ENCODE measurements at places on chromosomes 11 and 22.

- DNase-seq: no peak
Observed at GRCh38 chr11:69442012-69442806, 39.3 kb upstream of the LINC01488 start.

DNA sequence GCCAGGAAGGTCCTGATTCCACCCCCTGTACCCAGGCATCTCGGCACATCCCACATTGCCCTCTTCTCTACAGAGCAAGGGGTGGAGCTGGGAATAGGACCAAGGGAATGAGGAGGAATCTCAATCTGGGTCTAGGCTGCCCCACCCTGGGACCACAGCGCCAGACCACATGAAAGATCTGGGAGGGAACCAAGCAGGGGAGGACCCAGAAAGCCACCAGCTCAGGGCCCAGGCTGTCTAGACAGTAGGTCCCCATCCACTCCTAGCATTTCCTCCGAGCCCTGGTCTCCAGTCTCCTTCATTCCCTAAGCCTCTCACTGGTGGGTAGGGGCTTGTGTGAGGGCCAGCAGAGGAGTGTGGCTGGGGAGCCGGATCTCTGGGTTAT, 11.6 kb downstream of the PHLDB1 start:
- no peak for DNase-seq

DNA sequence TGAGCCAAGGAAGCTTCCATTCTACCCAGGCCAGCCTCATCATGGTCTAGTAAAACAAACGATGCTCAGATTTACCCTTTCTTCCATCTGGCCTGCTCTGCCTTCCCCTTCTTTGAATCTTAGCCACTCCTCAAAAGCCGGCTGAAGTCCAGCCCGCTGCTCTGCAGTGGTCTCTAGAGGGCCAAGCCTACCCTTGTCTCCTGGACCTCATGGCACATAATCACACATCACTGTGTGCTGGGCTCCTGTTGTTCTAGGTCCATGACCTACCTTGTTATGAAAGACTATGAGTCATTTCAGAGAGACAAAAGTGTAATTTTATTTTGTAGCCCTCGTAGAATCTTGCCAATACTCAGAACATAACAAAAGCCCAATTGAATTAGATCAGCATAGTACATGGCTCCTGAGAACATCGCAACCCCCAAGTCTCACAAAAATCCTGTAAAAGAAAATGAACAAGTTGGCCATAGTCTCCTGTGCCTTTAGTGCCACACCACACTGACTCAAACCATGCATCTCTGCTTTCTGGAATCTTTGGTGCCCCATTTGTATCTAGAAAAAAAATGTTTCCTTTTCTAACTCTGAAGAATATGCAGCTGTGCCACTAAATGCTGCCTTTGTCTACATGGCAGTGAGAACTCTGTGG, 192.7 kb downstream of the OPCML start:
- no peak for DNase-seq

- DNase-seq: no peak
Observed at GRCh38 chr11:111361874-111362273, 17.2 kb downstream of the POU2AF1 start.

- DNase-seq: no peak
Observed at GRCh38 chr22:27756212-27756660, 45.3 kb downstream of the MN1 start.

DNA sequence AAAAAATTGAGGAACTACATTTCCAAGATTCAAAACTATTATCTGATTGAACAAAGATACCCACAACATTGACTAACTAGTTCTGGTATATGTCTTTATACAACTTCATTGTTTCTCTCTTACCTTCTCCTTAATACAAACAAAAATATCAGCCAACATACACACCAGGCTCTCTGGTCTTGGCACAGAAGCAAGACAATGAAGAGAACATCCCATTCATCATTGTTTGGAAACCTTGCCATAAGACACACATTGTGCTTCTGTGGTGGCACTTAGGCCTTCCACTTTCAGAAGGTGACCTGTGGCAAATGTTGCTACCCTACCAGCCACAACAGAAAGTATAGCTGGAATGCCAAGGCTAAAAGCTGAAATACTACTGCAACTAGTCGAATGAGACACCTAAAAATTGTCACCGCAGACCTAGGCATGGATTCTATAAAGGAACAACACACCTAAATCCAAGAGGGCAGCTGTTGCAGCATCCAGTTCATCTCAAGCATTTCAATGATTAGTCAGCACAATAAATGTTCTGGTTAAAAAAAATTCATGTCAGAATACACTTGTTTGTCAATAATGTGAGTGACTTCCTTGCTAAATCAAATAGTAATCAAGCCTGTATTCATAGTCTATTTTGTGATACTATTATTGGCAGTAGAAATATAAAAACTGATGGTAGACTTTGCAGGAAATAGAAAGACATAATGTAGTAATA, 26.3 kb downstream of the MAP6 start:
- DNase-seq: no peak

- DNase-seq: no peak
Observed at GRCh38 chr11:43917851-43918250, 24.6 kb upstream of the C11orf96 start.

GRCh38 chr11:88384669-88385005, 47.1 kb upstream of the CTSC start:
- no peak for DNase-seq

GRCh38 chr11:85752201-85752889, 58.6 kb downstream of the SYTL2 start:
- DNase-seq: no peak

GRCh38 chr11:13208921-13209320, 68.7 kb upstream of the BMAL1 start:
- no peak for DNase-seq

GRCh38 chr11:88418508-88418907, 81.0 kb upstream of the CTSC start:
- DNase-seq: no peak

GRCh38 chr11:10655943-10656576, 37.5 kb downstream of the IRAG1 start:
- no peak for DNase-seq

GRCh38 chr22:49904040-49904369, 14.2 kb downstream of the ALG12 start:
- DNase-seq: no peak

DNA sequence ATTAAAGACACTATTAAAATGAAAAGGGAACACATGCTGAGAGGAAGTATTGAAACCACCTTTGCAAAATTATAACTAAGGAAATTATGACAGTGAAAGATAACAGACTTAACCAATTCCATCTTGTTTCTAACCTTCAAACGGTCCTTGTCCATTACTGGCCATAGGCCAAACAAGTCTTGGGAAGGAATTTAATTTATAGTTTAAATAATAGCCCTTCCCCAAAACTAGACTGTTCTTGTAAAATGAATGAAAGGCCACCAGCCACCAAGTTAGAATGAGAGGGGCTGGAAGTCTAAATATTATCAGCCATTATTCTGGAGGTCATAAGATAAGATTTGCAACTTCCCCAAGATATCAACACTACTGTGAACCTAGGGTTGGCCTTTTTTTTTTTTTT, 1.8 kb upstream of the TALDO1 start:
- DNase-seq: no peak

GRCh38 chr11:107683061-107683460, 28.8 kb downstream of the SLN start:
- DNase-seq: no peak

GRCh38 chr11:111120696-111121302, 124.7 kb upstream of the POU2AF2 start:
- DNase-seq: no peak

GRCh38 chr11:59417023-59417422, 9.2 kb downstream of the OR5A2 start:
- DNase-seq: peak; percentile 59

DNA sequence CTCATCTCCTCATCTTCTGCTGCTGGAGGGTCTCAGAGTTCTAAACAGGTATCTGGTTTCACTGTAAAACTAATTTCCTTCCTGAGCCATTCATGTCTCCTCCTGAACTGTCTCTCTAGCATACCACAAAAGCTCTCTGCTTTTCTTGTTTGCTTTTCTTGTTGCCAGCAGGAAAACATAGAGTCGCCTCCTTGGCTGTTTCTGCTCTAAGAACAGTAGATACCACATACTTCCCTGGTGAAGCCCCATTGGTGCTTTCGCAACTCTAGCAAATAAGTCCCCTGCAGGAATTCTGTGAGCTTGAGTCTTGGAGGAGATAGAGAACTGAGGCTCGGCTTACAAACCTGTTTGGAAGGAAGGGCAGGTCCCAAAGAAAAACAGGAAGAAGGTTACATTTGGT, 7.0 kb downstream of the DIXDC1 start:
- DNase-seq: no peak

GRCh38 chr11:2390725-2391151, 9.8 kb upstream of the TSSC4 start:
- DNase-seq: peak; percentile 58
